ENCODE measurements at places on chromosomes 11 and 22.

GRCh38 chr11:68036717-68037239 is 2.0 kb upstream of the TCIRG1 start:
- DNase-seq = peak; percentile 68

GRCh38 chr11:26951809-26952515 is 42.0 kb upstream of the FIBIN start:
- no peak for DNase-seq

DNA sequence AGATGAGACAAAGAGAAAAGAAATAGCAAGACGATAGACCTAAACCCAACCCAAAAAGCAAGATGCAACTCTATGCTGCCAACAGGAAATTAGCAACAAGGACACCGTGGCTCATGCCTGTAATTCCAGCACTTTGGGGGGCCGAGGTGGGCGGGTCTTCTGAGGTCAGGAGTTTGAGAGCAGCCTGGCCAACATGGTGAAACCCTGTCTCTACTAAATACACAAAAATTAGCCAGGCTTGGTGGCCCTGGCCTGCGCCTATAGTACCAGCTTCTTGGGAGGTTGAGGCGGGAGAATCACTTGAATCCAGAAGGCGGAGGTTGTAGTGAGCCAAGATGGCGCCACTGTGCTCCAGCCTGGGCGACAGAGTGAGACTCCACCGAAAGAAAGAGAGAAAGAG is 24.3 kb upstream of the IL10RA start:
- DNase-seq = no peak

DNA sequence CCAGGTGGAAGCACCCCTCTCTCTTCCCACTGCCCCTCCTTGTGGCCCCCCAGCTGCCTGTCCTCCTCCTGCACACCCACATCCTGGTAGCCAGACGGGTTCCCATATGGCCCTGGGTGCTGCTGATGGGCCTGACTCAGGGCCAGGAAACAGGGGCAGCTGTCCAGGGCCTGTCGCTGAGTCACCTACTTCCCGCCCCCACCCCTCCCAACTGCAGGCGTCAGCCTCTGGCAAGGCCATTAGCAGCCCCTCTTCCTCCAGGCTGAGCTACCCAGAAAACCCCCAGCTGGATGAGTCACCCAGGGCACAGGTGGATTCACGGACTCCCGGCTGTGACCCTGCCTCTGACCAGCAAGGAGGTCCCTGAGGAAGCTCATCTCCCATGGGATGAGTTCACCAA is 6.9 kb upstream of the GAL start:
- no peak for DNase-seq

DNA sequence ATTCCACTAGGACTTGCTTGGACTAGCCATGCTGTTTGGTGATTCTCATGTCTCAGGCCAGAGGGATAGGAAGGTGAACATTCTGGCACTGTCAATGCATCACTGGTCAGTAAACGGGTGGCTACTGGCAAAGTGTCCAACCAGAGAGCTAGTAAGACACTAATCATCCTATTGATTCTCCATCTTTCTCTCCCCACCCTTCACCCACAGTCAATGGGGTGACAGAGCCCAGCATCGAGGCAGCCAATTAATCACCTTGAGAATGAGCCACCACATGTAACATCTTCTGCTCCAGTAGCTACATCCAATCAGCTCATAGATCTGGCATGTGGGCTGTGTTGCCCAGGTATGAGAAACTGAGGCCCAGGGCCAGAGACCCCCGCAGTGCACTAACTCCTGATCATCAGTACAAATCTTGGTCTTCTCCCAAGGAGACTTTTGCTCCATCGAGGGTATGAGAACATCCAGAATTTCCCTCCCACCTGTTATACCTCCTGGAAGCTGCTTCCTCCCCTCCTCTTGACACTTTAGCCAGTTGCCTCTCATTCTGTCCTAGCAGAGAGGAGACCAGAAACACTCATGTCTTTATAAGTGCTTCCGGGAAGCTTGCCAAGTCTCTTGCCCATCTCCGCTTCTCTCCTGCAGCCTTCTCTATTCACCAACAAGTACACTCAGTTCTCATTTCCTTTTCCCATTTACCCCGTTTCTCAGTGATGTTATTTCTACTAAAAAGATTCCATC is 17.0 kb downstream of the HTR3A start:
- DNase-seq = no peak

DNA sequence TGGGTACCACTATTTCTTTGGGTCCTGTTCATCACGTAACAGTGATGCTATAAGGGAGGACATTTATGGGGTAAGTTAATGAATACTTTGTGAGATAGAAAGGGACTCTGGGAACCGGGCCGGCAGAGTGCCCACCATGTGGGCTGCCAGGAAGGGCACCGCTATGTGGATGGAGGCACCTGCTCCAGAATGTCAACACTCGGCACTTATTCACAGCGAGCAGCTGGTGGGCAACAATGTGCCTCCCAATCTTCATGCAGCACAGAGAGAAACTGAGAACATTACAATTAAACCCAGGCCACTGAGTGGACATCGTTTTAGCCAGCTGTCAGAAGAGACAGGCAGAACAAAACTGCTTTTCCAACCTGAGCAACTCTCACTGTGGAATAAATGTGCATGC is 15.8 kb upstream of the ELFN2 start:
- DNase-seq = no peak

GRCh38 chr22:23845265-23846080 is 6.7 kb upstream of the DERL3 start:
- DNase-seq = no peak

DNA sequence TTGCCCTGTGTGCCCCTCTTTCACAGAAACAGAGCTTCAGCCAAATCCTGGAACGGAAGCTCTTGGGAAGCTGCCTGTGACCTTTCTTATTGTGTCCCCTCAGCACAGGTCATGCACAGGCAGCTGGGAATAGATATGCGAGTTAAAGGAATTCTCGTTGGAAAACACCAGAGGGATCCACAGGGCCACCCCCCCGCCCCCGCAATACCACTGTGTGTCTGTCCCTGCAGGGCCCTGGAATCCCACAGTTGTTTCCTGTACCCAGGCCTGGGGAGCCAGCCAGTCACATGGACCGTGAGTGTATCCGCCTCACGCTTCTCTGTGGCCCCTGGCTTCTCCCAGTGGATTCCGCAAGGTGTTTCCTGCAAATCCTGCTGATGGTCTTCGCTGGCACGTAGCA is 29.0 kb downstream of the TIMP3 start:
- peak; percentile 87 for DNase-seq
